ENCODE measurements at places on chromosomes 3 and 15. TPM values are rescaled to one million over a fixed set of nuclear protein-coding genes. Genes with fewer than 3 reads are reported as not detected.

Gene SOX2
- total RNA-seq = 0.37 TPM

Gene ATP8B4
- 0.99 TPM for total RNA-seq

Gene LEO1
- total RNA-seq = 71.5 TPM

Gene GOLGA8R
- 0.16 TPM for total RNA-seq

Gene CASR
- total RNA-seq = not detected

Gene CPLX3
- total RNA-seq = 0.06 TPM

Gene GPR149
- total RNA-seq = not detected

Gene TEX9
- total RNA-seq = 3.1 TPM
